ENCODE measurements at places on chromosomes 6 and 20.

DNA sequence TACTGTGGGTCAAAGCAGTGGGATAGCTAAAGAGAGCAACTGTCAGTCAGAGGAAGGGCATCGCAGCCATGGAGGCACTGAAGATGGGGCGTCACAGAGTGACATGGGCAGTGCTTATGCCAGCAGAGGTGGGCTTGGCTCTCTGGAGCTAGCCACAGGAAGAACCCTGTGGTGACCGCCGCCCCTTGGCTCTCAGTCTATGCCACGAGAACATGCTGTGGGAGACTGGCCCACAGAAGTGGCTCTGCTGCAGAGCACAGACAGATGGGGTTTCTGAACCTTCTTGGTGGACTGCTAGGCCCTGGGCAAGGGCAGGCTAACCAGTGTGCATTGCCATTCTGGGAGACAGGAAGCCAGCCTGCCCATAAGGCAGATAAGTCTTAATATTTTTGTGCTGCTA, 290.0 kb upstream of the SUPT3H start:
- no peak for DNase-seq

- DNase-seq, result no peak
These were observed 248.6 kb upstream of the QKI start for GRCh38 chr6:163165922-163166321.

- no peak for DNase-seq
These were observed 361.6 kb upstream of the MARCKS start for GRCh38 chr6:113495521-113495920.

GRCh38 chr6:19865178-19865577, 28.0 kb downstream of the ID4 start:
- no peak for DNase-seq

GRCh38 chr6:169779896-169780295, 28.5 kb downstream of the ERMARD start:
- no peak for DNase-seq

DNA sequence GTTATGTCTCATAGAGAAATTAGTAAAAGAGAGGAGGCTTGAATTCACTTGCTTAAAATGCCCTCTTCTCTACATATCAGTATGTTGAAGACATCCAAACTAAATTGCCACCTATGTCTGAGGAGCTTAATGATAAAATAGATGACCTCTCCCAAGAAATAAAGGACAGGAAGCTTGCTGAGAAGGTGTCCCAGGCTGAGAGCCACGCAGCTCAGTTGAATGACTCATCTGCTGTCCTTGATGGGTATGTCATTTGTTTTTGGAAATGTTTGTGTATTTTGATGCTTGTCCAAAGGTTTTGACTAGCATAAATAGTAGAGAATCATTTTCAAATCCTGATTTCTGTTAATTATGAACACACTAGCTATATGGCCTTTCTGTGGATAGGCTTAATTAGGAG, 307.7 kb downstream of the ARHGAP18 start:
- DNase-seq, result no peak

DNA sequence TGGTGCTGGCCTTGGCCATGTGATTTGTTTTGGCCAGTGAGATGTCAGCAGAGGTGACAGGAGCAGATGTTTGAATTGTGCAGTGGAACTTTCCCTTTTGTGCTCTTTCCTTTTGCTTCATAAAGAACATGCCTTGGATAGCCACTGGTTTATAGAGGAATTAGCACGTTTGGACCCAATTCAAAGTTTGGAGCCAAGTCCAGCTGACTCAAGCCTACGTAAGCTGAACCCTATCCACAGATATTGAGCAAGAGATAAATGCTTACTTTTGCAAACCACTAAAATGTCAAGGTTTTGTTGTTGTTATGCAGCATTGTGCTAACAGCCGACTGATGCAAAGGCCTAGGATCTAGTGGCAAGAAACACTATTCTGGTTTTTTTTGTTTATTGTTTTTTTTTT, 230.9 kb upstream of the CITED2 start:
- no peak for DNase-seq

GRCh38 chr6:135531954-135532490, 34.5 kb upstream of the AHI1 start:
- no peak for DNase-seq

DNA sequence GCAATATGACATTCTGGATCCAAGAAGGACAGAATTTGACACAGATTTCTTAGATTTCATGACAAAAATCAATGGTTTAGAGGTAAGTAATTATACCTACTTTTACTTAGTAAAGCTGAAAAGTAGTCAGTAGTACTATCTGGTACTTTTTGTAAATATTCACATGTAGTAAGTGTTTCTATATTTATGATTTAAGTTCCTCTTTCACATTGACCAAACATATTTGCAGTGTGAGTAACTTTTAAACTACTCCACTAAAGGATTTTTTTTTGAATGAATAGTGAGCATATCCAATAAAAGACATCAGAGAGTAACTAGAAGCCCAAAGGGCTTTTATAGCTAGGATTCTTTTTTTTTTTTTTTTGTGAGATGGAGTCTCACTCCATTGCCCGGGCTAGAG, 60.8 kb downstream of the DNAH8 start:
- DNase-seq, result no peak

DNA sequence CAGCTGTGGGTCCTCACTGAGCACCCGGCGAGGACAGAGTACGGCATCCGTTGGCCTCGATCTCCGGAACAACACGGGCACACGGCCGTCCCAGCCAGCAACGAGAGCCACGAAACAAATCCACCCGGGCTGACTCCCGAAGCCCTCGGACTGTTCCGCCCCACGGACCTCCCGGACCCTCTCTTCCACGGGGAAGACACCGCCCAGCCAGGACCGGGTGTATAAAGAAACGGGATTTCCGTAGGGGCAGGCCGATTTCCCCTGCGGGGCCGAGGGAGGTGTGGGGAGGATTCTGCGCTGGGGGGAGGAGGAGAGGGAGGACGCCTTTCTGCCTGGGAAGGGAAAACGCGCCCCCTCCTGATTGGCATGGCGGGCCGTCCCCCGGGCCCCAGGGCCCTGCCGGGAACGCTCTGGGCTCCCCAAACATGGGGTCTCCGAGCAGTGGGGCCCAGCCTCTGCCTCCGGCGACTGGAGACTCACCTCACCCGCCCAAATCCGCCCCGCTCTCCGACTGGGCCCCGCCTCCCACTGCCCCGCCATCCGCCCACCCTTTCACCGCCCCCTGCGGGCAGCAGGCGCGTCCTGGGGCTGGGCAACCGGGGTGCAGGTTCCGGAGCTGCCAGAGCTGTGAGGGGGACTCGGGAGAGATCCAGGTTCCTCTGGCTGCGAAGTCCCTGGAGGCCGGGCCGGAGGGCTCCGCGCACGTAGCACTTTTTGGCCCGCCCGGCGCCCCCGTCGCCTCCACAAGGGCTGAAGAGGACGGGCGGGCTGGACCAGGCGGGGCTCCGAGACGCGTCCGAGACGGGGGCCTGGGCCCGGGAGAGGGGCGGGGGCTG, 679 bp upstream of the PPDPF start:
- peak; percentile 75 for DNase-seq

- no peak for DNase-seq
These were observed 6.2 kb downstream of the NCR2 start for GRCh38 chr6:41341580-41341979.

- no peak for DNase-seq
These were observed 93.6 kb downstream of the RPP40 start for GRCh38 chr6:4910037-4910760.

GRCh38 chr20:4894409-4894808, 106.9 kb downstream of the SLC23A2 start:
- DNase-seq, result no peak

DNA sequence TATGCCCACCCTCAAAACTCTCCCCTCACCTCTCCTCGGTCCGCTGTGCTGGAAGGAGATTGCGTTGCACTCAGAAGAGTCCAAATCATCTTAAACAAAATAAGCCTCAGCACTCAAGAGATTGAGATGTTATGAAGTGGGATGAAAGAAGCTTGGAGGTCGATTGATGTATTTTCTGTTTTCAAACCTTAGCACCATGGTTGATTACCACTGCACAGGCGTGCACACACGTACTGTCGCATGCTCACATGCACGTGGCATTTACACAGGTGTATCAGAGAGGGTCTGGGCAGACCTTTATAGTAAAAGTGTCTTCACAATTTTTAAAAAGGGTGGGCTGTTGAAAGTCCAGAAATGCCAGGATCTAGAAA, 612 bp upstream of the AGPAT4 start:
- no peak for DNase-seq

DNA sequence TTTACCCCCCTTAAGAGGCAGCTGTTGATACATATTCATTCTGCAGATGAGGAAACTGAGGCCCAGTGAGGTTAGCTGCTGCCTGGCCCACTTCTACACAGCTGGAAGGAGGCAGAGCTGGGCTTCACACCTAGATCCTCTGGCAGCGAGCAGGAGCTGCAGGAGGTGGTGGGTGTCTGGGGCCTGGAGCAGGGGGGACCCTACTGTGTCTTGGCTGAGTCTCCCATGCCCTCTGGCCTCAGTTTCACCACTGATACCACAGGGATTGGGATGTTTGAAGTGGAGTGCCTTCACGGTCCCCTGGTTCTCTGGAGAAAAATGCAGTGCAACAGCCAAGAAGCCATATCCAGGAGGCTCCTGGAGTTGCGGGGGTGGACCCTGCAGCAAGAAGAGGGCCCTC, 8.2 kb upstream of the BPIFA2 start:
- DNase-seq, result no peak

- DNase-seq, result no peak
These were observed 108.2 kb downstream of the PLG start for GRCh38 chr6:160810238-160810637.

- no peak for DNase-seq
These were observed 28.7 kb downstream of the RNF144B start for GRCh38 chr6:18415671-18416340.

DNA sequence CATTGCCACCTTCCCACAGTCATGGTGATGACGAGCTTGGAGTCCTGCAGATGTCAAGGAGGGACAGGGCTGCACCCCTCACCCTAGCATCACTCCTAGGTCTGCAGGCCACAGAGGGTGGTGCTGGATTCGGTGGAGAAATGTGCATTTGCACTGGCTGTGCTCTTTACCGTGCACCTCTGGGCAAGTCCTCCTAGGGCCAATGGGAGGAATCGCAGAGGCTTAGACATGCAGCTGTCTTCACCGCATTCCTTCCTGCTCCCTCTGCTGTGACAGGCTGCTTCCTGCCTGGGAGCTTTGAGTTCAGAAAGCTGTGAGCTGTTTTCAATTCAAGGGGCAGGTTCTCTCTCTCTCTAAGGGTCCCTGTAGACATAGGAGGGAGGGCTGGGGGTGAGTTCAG, 85.1 kb downstream of the EDN3 start:
- DNase-seq, result no peak

- no peak for DNase-seq
These were observed 37.1 kb downstream of the PROKR2 start for GRCh38 chr20:5279661-5280060.

GRCh38 chr20:25039697-25040437, 18.1 kb downstream of the ACSS1 start:
- no peak for DNase-seq

DNA sequence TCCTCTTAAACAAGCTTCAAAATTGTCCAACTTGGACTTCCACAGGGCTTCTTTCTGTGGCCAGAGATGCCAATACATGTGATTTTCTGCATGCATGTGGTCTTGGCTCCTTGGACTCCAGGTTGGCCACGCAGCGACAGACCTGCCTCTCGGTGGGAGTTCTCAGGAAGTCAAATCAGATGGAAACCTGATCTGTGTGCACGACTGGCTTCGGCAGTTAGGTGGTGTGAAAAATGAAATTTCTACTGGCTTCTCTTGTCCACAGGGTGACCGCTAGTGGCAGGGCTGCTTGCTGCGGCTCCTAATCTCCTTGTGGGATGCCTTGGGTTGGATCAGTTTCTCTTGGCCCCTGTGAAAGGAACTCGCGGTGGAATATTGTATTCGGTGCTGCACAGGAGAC, 57.3 kb downstream of the PHACTR3 start:
- no peak for DNase-seq

GRCh38 chr6:125154118-125154760, 666 bp downstream of the TPD52L1 start:
- no peak for DNase-seq

DNA sequence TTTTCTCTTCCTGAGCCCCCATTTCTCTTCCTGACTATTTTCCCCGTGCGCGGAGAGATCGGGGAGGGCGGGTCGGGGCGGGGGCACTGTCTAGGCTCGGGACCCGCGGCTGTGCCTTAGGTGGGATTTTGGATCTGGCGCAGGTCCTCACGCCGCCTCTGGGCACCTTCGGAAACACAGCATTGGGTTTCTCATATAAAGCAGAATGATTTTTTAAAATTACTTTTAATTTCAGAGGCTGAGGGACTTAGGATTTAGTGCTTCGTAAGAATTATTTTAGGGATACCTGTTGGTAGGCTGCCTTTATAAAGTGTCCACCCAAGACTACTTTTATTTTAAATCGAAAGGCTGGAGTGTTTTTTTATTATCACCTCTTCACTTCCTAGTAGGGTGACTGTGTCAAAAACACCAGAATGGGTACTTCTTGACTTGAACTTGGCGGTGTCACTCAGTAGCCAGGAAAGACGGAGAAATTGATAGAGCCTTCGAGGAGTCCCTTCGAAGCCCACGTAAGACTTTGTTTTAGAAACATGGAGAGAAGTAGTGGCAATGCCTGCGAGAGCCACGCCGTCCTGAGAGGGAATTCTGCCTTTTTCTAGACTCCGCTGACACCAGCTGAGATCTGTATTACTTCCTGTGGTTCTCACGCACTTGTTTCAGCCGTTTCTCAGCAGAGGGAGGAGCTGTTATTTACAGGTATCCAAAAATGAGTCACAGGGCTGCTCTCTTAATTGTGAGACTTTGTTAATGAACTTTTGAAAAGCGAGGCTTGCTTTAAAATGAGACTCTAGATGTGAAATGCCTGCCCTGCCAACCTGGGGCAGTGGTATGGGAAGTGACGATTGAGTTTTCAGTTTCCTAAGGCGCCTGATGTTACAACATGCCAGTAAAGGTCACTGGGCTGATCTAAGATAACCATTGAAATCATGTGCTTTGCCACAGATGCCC, 667 bp downstream of the STX11 start:
- peak; percentile 66 for DNase-seq

GRCh38 chr6:90026216-90026615, 131.9 kb downstream of the GJA10 start:
- no peak for DNase-seq

- DNase-seq, result no peak
These were observed 30.4 kb downstream of the GABRR1 start for GRCh38 chr6:89186762-89187161.

DNA sequence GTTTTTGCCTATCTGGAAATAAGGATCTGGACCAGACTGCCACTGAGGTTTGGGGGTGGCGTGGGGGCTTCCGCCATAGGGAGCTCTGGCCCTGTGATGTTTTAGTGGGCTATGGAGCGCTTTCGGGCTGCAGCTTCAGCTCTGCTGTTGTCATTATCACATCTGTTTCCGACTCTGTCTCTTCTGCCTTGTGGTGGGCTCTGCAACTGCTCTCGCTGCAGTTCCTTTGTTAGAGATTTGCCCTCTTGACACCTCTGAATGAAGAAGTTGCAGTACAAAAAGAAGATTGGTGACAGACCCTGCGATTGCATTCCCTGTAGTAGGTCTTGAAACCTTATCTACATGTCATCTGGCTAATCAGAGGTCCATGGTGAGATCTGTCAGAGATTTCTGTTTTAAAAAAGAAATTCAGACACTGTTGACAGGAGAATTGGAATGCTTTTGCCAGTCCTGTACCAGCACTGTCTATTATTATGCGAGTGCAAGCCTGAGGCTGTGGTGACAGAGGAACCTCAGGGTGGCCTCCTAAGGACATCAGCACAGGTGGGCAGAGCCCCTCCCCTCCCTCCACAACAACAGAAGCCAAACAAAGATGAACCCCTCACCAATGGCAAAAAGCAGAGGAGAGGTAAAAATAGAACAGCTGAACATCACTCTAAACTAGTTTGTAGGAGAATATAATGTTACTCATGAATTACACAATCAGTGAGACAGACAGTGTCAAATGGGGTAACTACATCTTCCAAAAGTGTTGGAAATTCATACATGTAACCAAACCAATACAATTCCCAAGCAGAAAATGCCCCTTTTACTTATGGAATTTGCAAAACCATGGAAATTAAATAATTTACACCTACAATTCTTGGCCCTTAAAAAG, 63.5 kb upstream of the DEFB112 start:
- no peak for DNase-seq

Measured in activated naive CD8-positive, alpha-beta T cell treated with anti-CD3 and anti-CD28 coated beads for 36 hours (primary cell).